T follicular helper cell (primary cell): ENCODE measurements at places on chromosomes 2 and 18.

DNA sequence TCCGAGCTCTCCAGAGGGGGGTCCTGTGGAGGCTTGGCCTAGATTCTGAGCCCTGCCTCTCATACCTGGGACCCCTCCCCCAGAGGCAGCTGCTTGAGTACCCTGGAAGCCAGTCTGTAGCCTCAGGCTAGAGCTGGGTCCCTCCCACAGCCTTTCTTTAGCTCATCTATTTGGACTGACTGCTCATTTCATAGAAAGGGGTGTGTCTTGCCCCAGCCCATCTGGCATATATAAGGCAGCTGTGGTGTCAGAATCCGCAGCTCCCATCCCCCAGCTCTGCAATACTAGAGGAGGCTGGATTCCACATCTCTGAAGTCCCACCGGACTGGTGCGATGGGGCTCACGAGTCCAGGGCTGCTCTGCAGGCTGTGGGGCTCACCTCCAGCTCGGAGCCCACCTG, 26.1 kb downstream of the MPHOSPH10 start:
- no peak for DNase-seq

GRCh38 chr2:75390169-75390568, 170.6 kb downstream of the EVA1A start:
- no peak for DNase-seq

DNA sequence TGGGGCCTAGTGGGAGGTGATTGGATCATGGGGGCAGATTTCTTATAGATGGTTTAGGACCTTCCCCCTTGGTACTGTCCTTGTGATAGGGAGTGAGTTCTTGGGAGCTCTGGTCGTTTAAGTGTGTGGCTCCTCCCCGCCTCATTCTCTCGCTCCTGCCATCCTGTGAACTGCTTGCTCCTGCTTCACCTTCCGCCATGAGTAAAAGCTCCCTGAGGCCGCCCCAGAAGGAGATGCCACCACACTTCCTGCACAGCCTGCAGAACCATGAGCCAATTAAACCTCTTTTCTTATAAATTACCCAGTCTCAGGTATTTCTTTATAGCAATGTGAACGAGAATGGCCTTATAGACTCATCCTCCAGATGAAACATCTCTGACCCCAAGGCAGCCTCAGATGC, 101.5 kb downstream of the KCNF1 start:
- no peak for DNase-seq

- no peak for DNase-seq
Observed at GRCh38 chr2:238742664-238743063, 105.2 kb upstream of the TWIST2 start.

GRCh38 chr2:218743068-218743467, 32.4 kb downstream of the TTLL4 start:
- no peak for DNase-seq

GRCh38 chr2:237980087-237980486, 13.3 kb downstream of the UBE2F start:
- no peak for DNase-seq
